Left ventricle myocardium inferior (tissue), 1 donor: ENCODE measurements at places on chromosomes 2 and 18.

- no peak for DNase-seq
These were observed 238.8 kb downstream of the IKZF2 start for GRCh38 chr2:212912445-212913103.

GRCh38 chr18:48949606-48950535 is 894 bp downstream of the SMAD7 start:
- no peak for DNase-seq

GRCh38 chr18:8625461-8626092 is 16.3 kb downstream of the RAB12 start:
- DNase-seq: no peak

GRCh38 chr18:79928563-79928960 is 22.9 kb downstream of the SLC66A2 start:
- no peak for DNase-seq

- peak; percentile 59 for DNase-seq
These were observed 34.4 kb downstream of the LGALSL start for GRCh38 chr2:64488050-64488974.

DNA sequence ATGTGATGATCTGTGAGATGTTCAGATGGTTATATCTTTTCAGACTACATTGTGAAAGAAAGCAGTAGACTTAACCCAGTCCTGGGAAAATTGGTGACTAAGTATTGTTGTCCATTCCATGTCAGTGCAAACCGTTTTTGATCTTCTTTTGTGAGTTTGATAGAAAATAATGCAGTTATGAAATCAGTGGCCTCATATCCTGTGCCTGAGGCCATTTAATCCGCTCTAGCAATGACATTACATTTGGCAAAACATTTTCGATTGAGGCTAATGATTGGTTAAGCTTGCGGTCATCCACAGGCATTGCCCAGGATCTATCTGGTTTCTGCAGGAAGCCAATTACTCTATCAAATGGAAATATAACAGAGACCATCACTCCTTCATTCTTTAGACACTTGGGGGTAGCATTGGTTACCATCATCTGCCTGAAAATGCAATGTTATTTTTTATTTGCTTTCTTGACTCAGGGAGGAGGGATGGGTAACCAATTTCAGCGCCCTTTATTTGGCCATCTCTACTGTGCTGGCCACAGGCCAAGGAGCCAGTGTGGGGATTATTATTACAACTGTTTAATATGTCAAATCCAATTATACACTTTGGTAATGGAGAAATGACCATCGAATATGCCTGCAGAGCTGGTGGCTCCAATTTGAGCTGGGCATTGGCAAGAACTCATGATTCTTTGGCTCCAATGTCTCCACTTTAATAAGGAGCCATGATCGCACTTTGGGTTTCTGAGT is 33.6 kb downstream of the TRIB2 start:
- DNase-seq: no peak

GRCh38 chr2:224630659-224631550 is 45.7 kb upstream of the CUL3 start:
- DNase-seq: no peak

GRCh38 chr2:39494784-39495251 is 57.7 kb upstream of the MAP4K3 start:
- DNase-seq: no peak

- no peak for DNase-seq
These were observed 122.9 kb downstream of the GLI2 start for GRCh38 chr2:120858361-120859106.

GRCh38 chr18:62524440-62525200 is 1.8 kb downstream of the ZCCHC2 start:
- DNase-seq: peak; percentile 65

DNA sequence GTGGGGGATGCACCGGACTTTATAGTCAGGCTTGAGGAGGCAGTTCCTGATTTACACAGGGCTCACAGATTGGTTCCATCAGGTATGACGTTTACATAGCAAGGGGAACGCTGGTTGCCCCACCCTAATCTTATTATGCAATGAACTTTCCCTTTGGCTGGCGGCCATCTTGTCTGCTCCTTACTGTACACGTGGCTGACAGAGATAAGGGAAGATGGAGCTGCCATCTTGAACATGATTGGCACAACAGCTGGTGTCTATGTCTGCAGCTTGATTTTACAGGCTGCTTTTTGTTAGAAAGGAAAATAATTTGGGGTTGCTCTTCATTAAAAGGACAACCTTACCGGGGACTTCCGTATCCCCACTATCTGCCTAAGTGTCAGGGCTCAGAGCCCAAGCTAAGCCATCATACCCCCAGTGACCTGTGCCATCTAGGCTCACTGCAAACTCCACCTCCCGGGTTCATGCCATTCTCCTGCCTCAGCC is 33.5 kb upstream of the ATG16L1 start:
- DNase-seq: no peak

DNA sequence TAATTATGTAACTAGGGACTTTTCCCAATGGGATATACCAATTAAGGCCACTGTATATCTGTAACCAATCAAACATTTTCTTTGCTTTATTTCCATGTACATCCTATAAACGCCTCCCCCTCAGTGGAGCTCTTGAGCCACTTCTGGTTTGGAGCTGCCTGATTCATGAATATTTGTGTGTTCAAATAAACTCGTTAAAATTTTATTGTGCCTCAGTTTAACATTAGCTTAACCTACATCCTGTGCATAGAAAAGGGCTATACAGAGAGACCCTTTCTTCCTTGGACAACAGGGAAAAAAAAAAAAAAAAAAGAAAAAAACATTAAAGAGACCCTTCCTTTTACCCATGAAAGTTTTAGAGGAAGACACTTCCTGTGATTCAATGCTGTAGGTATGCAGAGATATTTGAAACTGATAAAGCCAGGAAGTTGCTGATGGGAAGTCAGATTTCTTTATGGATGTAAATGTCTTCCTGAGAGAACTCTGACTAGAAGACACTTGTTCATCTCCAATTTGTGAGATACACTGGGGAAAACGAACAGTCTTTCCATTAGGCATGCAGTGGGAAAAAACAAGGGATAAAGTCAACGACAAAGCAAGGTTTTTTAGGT is 614.6 kb upstream of the SOX11 start:
- DNase-seq: no peak

DNA sequence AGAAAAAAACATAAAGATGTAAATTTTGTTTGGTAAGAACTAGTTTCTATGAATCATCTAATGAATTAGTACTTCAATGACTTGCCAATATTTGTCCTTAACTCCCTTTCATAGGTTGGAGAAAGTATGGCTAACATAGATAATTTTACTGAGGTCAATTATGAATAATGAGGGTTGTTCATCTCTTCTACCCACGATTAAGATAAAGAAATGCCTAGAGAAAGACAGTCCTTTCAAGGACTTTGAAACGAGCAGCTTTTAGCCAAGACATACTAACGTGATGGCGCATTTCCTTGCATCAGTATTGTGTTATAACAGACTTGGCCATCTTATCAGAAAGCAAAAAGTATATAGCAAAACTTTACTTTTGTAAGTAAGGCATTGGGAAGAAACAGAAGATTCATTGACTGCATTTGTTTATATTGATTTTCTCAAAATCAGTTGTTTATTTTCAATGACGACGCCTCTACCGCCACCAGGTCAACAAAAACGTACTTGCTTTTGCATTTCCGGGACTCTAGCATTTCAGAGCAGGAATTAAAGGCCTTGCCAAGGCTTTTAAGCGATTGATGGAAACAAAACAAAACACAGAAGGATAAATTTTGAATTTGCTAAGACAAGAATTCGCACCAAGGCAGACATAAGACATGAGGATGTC is 961 bp downstream of the RBM43 start:
- no peak for DNase-seq

DNA sequence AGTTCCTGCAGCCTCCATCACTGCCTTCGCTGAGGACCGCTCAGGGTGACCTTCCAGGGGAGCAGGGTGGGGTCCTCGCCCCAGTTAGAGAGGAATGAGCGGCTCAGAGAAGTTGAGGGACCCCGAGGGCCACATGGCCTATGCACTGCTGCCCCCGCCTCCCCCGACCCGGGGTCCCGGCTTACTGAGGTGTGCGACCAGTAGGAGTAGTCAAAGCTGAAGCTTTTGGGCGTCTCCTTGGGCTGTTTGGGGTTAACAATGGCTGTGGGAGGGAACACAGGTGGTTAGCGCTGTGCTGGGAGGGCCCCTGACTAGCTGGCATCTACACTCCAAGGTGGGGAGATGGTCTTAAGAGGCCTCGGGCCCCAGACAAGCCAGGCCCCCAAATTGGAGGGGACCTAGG is 31.0 kb downstream of the KIF1A start:
- DNase-seq: peak; percentile 2
